ENCODE measurements at places on chromosomes 11 and 22.

- no peak overlapping the region for H3K4me3 ChIP-seq
- no peak overlapping the region for H3K27ac ChIP-seq
- H3K36me3 ChIP-seq: peaks cover 8% of the 10 kb centered on the region
- no peak for DNase-seq
- no peaks in the 10 kb centered on the region for H3K27me3 ChIP-seq
These were observed 64.7 kb downstream of the MAML2 start for GRCh38 chr11:96278039-96278897.

DNA sequence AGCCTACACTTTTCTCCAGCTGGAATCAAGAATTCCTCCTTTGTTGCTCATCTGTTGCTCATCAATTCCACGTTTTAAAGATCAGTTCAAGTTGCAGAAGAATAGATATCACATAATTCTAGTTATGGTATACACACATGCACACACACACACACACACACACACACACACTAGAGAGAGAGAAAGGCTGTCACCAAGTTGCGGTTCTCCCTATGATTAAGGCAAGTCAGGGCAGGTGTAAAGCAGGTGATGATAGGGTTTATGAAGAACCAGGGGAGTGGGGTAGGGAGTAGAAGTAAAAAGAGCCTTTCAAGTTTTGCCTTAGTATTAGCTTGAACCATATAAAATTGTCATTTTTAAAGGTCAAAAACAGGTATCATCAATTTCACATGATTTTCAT lies 31.7 kb upstream of the TMPRSS4 start:
- H3K4me1 ChIP-seq: no peaks in the 10 kb centered on the region
- DNase-seq: no peak
- no peak overlapping the region for H3K4me3 ChIP-seq
- no peaks in the 10 kb centered on the region for H3K27me3 ChIP-seq

GRCh38 chr11:108733479-108734116 lies 68.7 kb downstream of the DDX10 start:
- no peak overlapping the region for H3K4me3 ChIP-seq
- H3K27me3 ChIP-seq: no peaks in the 10 kb centered on the region
- H3K27ac ChIP-seq: no peak overlapping the region
- no peak for DNase-seq

DNA sequence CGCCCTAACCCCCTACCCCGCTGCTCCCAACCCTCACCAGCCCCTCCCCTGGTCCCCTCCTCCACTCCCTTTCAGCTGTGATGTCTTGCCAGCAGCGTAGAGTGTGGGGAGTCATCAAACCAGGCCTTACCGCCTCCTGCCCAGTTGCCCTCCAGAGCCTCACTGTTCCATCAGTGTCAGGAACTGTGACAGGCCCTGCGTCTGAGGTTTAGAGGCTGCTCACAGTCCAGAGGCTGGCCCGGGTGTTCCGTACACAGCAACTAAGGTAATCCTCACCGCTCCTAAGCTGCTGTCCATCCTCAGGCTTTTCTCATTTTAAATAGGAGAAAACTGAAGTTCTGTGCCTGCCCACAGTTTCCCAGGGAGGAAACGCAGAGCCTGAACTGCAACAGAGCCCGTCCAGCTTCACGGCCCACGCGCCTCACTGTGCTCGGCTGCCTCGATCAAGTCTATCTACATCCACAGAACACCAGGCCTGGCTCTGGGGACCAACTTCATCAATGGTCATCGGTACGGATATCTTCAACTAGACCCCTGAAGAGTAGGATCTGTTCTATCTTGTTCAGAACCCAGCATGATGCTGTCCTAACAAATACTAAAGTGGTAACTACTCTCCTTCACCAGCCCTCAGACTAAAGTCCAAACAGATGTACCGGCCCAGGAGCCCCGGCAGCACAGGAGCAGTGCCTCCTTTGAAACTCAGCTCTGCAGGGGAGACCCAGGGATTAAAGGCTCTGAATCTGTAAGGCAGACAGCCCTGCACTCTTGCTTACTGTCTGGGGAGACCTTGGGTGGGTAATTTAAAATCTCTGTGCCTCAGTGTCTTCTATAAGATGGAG lies 10.3 kb downstream of the VPS37C start:
- no peaks in the 10 kb centered on the region for H3K27me3 ChIP-seq
- peaks cover 55% of the 10 kb centered on the region for H3K4me1 ChIP-seq
- H3K36me3 ChIP-seq: peaks cover 2% of the 10 kb centered on the region
- no peak for DNase-seq
- H3K4me3 ChIP-seq: 0 out of 2 replicates have a peak overlapping the region, but pooled peaks have one; percentile 8

DNA sequence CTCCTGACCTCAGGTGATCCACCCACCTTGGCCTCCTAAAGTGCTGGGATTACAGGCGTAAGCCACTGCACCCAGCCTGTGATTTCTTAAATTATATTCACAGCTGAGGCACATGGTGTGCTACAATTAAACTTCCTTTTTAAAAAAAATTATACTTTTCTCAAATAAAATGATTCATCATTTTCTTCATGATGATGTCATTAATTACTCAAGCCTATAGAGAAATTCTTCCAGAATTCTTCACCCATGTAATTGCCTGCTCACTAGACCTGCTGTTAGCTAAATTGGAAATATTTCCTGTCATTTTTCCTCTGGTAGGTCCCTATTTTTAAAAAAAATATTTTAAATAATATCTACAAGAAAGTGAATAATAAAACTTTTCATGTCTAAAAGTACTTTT lies 440.0 kb upstream of the ANO3 start:
- H3K4me3 ChIP-seq: no peak overlapping the region
- H3K27ac ChIP-seq: no peak overlapping the region
- no peaks in the 10 kb centered on the region for H3K4me1 ChIP-seq
- H3K27me3 ChIP-seq: no peaks in the 10 kb centered on the region

- H3K4me3 ChIP-seq: no peak overlapping the region
- no peaks in the 10 kb centered on the region for H3K36me3 ChIP-seq
- no peak for DNase-seq
- no peak overlapping the region for H3K27ac ChIP-seq
These were observed 5.2 kb upstream of the LGR4 start for GRCh38 chr11:27477831-27478230.

DNA sequence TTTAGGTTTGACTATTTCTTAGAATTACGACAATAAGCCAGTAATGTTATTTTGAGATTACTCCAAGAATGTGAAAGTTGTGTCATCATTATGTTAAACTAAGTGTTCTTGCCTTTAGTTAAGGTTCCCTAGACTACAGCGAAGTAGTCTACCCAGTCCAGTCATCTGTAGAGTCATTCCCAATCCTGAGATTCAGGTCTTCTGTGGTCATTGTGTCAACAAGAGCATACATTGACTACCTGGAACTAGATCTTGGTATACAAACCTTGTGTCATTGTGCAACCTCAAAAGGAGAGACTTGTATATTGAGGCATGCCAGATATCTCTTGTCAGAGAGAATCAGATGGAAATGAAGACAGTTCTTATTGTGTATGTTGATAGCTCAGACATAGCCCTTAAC lies 115.9 kb downstream of the ATM start:
- no peak for DNase-seq
- H3K36me3 ChIP-seq: peaks cover 5% of the 10 kb centered on the region
- H3K4me1 ChIP-seq: no peaks in the 10 kb centered on the region
- H3K4me3 ChIP-seq: no peak overlapping the region
- no peak overlapping the region for H3K27ac ChIP-seq

GRCh38 chr11:4798427-4799183 lies 5.6 kb downstream of the OR52R1 start:
- no peak for DNase-seq
- H3K4me1 ChIP-seq: no peaks in the 10 kb centered on the region
- H3K36me3 ChIP-seq: no peaks in the 10 kb centered on the region
- no peak overlapping the region for H3K4me3 ChIP-seq
- no peak overlapping the region for H3K27ac ChIP-seq
- H3K27me3 ChIP-seq: no peaks in the 10 kb centered on the region

Data from HepG2 (cell line).